ENCODE measurements at places on chromosomes 7 and 10.

DNA sequence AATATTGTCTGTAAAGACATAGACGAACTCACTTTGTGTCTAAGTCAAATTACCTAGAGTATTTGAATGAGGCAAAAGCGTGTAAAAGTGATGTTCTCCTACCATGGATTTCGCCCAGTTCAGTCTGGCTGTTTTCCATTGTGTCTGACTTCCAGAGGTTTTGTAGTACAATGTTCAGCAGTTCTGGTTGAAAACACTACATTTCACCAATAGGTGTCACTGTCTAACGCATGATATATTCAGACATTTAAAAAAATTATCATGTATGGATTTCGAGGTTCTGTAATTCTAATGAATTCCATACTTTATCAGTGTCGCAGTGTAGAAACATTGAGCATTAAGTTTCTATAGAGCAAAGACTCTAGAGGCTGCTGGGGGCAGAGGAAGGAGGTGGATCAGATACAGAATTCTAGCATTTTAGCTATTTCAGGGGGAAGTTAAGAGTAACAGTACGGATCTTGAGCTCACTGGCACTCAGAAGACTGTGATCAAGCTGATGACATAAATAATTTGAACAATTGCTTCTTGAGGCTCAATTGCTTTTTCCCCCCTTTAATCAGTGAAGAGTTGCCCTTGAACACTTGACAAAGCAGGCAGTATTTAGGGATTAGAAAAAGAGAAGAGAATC is 196.9 kb upstream of the RHOBTB1 start:
- DNase-seq = no peak

- peak; percentile 75 for DNase-seq
These were observed 73.9 kb upstream of the LEP start for GRCh38 chr7:128167042-128167701.

GRCh38 chr7:128236924-128237586 is 4.0 kb upstream of the LEP start:
- peak; percentile 6 for DNase-seq

GRCh38 chr10:133332936-133333699 is 3.6 kb downstream of the CALY start:
- DNase-seq = no peak

DNA sequence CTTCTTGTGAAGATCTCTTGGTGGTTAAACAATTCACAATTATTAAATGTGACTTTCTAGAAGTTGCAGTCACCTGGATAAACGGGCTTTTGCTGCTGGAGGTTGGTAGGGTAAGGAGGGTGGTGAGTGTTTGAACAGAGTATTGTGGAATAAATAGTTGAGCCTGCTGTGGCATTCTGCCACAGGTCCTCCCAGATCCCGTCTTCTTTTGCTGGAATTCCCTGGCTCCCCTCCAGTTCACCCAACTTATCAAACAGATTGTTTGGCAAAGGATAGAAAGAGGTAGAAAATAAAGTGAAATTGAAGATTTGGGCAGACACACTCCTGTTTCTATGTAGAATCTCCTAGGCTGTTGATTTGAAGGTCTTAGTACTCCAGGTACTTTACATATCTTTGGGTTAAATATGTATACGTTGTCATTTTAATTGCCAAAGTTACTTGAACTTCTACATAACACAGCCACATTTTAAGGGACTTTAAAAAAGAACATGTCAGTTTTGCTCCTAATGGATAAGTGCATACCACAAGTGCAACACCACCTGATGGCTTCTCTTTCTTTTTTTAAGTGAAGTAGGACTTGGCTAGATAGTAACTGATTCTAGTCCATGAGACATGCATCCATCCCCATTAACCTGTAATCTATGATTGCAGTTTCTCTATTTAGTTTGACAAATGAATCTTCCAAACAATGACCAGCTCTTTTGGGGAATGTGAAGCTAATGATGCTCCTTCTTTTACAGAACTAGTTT is 83.0 kb downstream of the ARL4A start:
- DNase-seq = no peak

Measured in NCI-H2171 (cell line).